Heart right ventricle (tissue), 16 donors: ENCODE measurements at places on chromosomes 2 and 18.

GRCh38 chr18:7855028-7855427 lies 287.9 kb downstream of the PTPRM start:
- DNase-seq = peak; percentile 48

DNA sequence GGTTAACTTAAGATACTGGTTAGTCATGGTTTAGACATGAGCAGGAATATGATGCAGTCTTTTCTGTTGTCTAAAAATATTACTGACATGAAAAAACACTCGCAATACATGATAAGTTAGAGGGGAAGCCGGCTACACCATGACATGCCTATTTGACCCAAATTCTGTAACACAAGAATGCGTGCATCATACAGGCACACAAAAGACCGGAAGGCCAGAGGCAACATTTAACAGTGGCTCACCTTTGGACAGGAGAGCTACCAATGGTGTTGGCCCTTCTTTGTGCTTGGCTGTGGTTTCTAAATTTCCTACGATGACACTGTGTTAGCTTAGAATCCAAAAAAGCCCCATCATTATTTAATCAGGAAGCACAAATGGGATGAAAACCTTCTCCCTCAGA lies 4.1 kb downstream of the PARD6G start:
- DNase-seq = no peak

DNA sequence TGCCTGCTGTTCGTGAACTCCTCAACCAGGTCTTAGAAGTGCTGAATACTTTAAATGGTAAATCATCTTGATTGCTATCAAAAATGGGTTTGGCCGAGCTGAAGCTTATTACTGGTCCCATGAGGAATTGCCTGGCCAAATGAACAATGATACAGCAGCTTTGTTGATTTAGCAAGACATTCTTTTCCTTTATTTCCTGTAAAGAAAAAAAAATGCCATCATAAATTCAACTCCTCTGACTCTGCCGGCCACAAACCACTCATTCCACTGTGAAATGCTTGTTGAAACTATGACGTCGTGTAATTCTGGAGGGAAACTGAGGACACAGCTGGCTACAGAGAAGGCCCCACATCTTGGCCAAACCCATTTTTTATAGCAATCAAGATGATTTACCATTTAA lies 74.2 kb upstream of the ID2 start:
- no peak for DNase-seq

GRCh38 chr18:45755934-45756333 lies 32.0 kb downstream of the SLC14A1 start:
- DNase-seq = no peak

DNA sequence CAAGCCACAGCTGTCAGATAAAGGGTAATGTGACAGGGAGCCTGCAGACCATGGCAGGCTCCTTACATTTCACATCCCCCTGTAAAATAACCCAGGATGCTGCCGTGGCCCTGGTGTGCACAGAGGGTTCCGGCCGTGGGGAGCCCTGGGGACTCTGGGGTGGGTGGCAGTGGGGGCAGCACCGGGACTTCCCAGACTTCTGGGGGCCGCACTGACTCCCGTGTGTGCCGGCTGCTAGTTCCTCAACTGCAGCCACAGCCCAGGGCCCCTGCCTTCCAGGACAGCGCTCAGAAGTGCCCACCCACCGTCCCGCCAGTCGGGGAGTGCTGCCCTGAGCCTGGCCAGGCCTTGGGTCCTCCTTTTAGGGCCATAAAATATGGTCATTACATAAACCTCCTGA lies 56.5 kb downstream of the CIB4 start:
- no peak for DNase-seq

GRCh38 chr2:147442816-147443215 lies 402.0 kb upstream of the ACVR2A start:
- DNase-seq = no peak

- no peak for DNase-seq
These were observed 122.1 kb downstream of the SH3BP4 start for GRCh38 chr2:235073868-235074413.

- DNase-seq = no peak
These were observed 13.8 kb upstream of the CXCR1 start for GRCh38 chr2:218180467-218181114.
